NCI-H2227 treated with DMSO at 0.1 percent for 48 hours (cell line): ENCODE measurements at places on chromosomes 2 and 18.
A peak's percentile ranks its signal among the peaks of the same experiment; 100 is the strongest.

DNA sequence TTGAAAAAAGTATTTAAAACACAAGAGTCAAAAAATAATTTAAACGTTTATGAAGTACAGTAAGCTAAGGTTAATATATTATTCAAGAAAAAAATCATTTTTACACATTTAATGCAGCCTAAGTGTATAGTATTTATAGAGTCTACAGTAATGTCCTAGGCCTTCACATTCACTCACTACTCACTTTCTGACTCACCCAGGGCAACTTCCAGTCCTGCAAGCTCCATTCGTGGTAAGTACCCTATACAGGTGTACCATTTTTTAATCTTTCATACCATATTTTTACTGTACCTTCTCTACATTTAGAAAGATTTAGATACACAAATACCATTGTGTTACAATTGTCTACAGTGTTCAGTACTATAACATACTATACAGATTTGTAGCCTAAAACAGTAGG, 20.9 kb upstream of the RPRD1A start:
- DNase-seq: no peak

GRCh38 chr2:141207036-141207385, 923.8 kb downstream of the LRP1B start:
- no peak for DNase-seq

DNA sequence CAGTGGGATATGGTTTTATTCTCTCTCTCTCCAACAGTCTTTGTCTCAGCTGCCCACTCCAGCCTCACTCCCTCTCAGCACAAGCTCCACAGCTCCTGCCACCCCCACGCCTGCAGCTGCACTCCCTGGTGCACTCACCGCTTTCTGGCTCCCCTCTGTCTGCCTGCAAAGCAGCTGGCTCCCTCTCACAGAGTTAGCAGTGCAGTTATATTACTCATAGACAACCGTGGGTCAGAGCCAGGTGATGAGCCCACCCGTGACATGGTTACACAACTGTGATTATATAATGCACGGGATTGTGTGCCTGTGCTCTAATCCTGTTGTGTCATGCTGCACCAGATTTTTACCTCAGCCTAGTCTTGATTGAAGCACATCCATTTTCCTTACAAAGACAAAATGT, 276.9 kb upstream of the CHAC2 start:
- peak; percentile 24 for DNase-seq

DNA sequence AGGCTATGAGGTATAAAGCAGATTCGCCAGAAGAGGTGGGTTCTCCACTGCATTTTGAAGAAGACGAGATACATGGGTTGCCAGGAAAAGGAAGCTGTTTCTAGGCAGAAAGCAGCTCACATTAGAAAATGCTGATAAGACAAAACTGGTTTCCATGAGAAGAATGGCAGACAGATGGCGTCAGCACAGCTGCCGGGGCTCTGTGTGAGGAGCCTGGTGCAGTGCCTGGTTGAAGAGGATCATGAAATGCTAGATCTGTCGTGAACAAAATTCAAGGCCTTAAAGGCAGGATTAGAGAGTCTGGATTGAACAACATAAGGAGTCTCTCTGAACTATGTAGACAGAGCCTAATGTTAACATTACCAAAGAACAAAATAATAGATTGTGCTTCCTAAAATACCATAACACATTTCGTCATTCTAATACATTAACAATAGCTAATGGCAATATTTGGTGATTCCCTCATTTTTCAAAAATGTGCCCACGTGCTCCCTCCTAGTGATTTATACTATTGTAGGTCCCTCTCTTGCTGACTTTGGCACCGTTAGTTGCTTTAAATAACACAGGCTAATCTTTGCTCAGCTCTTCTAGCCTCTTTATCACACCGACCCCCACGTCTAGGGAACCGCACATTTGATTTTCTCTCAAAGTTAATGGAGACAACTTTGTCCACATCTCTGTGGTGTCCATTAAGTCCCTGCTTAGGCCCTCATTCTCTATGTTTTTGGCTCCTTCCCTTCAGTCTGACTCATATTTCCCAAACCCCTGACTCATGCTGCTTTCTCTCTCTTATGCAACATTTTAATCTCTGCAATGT, 38.2 kb downstream of the EFEMP1 start:
- DNase-seq: no peak

GRCh38 chr2:3460831-3461800, 58.2 kb downstream of the ADI1 start:
- no peak for DNase-seq

GRCh38 chr2:223801736-223802135, 35.6 kb downstream of the AP1S3 start:
- no peak for DNase-seq

GRCh38 chr2:190511104-190511503, 23.4 kb downstream of the NEMP2 start:
- DNase-seq: peak; percentile 69

- DNase-seq: no peak
Observed at GRCh38 chr2:168789776-168790175, 12.7 kb upstream of the NOSTRIN start.

- DNase-seq: no peak
Observed at GRCh38 chr2:163407296-163407695, 328.5 kb downstream of the FIGN start.

DNA sequence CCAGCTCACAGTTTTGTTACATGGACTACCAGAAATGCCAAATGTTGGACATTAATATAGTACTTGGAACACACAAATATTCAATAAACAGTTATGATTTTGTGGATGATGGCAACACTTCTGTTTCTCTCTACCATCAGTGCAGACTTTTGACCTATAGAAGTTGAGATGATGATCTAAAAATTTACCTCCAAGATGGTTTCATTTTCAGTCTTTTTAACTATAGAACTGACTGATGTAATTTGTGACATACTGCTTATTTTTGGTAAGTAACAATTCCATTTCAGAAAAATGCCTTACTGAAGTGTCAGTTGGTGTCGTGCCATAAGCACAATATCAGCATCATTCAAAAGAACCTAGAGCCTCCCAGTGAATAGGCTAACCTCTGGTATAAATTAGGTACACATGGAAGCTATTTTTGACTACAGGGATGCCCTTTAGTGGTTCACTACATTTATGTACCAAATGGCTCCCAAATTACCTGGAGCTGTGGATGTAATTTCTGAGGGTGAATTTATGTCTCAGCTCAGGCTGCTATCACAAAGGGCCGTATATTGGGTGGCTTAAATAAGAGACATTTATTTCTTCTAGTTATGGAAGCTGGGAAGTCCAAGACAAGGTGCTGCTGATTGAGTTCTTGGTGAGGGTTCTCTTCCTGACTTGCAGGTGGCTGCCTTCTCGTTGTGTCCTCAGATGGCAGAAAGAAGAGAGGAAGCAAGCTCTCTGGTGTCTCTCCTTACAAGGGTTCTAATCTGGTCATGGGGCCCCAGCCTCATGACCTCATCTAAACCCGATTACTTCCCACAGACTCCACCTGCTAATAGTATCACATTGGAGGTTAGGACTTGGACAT, 66.5 kb downstream of the ALPK2 start:
- no peak for DNase-seq

- DNase-seq: no peak
Observed at GRCh38 chr18:78528411-78529258, 451.0 kb upstream of the SALL3 start.

DNA sequence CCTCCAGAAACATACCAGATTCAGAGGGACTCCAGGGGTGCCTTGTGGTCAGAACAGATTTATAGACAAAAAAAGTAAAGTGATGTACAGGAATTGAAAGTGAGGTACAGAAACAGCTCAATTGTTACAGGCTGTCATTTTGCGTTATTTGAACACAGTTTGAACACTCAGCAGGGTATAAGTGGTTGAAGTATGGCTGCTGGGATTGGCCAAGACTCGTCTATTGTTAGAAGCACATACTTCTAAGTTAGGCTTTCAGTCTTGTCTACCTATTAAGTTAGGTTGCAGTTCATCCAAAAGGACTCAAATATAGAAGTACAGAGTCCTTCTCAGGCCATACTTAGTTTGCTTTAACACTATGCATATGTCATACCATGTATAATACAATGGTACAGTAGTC, 21.0 kb upstream of the GRB14 start:
- DNase-seq: peak; percentile 11

DNA sequence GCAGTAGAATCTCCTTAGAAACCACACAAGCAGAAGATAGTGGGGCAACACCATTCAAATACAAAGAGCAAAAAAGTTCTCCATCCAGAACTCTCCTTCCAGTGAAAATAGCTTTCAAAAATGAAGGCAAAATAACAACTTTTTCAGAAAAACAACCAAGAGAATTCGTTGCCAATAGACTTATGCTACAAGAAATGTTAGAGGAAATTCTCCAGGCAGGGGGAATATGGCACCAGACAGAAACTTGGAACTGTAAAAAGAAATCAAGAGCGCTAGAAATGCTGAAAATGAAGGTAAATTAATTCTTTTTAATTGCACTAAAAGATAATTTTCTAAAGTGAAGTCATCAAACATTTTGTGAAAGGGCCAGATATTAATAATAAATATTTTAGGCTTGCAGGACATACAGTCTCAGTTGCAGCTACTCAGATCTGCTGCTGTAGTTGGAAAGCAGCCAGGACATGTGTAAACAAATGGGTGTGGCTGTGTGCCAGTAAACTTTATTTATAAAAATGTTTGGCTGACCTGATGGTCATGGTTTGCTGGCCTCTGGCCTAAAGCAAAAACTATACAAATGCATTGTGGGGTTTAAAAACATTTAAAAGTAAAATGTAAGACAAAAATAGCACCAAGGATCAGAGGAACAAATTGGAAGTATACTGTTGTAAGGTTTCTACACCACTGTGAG, 73.7 kb upstream of the TGFA start:
- no peak for DNase-seq

DNA sequence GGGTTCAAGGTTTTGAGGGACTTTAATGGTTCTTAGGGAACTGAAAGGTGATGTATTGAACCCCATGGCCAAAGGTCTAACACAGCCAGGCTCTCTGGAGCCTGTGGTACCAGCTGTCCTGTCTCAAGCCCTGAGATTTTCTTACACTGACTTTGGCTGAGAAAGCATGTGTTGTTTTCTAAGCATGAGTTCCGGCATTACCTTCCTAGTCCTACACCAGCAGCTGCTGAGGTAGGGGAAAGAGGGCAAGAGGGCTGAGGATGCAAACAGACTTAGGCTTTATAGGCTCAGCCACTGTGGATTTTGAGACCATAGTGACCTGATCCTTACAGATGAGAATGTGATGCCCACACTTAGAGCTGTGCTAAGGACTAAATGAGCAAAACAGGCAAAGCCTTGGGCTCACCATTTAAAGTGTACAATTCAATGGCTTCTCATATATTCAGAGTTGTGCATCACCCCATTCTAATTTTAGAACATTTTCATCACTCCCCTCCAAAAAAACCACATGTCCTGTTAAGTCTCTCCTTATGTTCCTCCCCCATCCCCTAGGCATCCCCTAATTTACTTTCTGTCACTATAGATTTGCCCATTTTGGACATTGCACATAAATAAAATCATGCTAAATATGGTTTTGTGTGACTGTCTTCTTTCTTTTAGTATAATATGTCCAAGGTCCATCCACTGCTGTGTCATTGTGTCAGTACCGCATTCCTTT, 99.7 kb upstream of the OTOS start:
- DNase-seq: no peak

GRCh38 chr2:133976659-133977058, 277.2 kb upstream of the MGAT5 start:
- DNase-seq: peak; percentile 13

- no peak for DNase-seq
Observed at GRCh38 chr2:48525269-48525943, 4.5 kb upstream of the STON1 start.

GRCh38 chr2:126685629-126686028, 29.7 kb downstream of the GYPC start:
- no peak for DNase-seq

DNA sequence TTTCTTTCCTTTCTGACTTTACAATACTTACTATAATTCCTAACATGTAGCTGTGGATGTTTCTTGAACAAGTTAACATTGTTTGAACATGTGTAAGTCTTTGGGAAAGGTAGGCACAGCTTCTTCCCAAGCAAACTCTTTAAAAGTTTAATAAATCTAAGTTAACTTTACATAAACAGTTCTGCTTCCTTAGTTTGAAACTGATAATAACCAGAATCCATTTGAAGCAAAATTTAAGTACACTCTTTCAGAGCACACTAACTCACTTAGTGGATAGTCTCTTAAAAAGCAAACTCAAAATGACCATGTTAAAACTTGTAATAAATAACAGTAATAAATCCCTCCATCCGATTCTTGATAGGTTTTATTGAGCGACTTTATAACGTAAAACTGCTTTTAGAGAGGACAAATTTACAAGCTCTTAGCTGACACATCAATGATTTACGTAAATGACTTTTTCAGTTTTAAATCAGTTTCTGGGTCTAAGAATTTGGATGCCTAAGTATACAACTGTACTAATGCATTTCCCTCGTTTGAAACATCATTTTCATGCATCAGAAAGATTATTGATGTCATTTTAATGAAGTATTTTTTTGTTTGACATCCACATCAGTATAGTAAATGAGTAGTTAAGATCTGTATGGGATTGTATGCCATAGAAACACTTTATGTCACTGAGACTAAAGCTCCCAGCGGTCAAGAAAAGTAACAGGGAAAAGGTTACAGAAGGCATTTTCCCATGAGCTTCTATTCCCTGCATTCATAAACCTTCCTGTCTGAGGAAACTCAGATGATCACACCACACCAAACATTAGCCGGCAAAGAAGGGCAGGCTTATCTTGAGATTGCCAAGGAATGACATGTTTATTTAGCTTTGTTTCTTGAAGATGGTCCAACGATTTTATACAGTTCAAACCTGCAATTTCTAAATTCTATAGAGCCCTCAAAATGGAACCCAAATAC, 67.5 kb downstream of the PDE1A start:
- no peak for DNase-seq

DNA sequence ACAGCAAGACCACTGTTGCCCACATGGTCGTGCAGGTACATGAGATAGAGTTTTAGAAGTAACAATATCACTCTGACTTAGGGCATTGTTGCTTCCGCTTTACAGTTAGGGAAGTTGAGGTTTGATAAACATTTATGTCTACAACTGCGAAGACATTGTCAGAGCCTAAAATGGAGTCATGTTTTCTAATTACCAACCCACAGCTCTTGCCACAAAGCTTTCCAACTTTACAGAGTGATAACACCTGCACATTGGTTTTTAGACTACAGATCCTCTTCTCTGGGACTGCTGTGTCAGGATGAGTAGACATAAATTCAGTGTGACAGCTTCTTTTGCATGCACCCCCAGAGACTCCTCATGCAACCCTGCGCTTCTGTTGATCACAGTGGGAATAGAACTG, 119.0 kb downstream of the FEZ2 start:
- DNase-seq: no peak

DNA sequence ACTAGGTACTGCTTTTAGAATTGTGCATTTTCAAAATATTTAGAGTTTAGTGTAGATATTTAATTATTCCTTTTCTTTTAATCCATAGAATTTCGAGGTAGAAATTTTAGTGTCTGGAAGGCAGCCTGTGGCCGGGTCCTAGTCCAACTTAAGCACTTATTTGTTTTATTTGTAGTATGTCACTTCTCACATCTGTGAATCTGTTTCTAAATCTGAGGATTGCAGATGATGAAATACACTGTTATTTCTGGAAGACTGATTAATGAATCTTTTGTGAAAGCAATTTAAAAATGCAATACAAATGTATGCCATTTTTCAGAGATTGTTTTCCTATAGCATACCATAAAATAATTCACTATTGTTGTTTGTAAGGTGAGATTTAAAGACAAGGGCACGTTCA, 483.9 kb upstream of the TRIB2 start:
- no peak for DNase-seq
